ENCODE measurements at places on chromosomes 1 and 21.

DNA sequence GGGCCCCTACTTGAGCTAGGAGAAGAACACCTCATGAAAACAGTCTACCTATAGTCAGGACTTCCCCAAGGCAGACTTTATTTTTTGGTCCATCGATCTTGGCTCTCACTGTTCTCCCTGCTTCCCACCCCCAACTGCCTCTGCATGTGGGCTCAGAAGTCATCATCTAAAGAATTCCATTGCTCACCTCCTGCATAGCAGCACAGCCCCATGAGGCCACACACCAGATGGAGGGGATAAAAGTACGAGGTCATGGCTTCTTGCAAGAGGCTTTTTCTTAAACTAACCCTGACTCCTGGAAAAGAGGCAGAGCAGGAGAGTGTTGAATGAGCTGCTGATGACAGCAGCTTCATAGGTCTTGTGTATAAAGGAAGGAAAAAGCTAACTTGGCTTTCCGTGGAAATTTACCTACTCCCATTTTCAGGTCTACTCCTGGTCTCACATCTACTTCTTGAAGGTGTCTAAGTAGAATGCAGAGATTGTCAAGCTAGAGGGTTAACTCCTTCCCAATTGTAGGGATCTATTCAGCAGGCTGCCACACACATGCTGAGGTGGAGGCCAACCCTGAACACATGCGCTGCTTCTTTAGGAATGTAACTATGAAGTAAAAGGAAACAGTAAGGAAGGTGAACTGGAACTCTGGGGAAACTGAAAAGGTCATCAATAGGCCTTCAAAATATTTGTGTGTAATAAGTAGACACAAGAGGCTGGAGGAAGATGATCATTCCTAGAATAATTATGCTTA is 18.7 kb downstream of the WNT2B start:
- no peak for DNase-seq

- DNase-seq = no peak
Observed at GRCh38 chr21:42389449-42389835, 6.4 kb downstream of the TMPRSS3 start.

DNA sequence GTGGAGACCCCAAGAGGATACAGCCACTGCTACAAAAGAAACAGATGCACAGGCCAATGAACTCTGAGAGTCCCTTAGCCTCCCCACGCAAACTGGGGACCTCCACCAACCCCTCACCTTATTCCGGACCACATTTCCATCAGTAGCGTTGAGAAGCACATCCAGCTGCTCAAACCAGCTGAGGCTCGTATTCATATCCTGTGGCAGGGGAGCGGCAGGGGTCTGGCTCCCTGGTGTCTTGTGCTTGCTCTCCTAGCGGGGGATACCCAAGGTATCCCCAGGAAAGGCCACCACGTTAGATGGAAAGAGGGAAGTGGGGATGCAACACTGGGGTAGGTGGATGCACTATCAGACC is 481 bp downstream of the CCDC163 start:
- DNase-seq = no peak

- DNase-seq = no peak
Observed at GRCh38 chr1:160639652-160640051, 7.2 kb downstream of the SLAMF1 start.

DNA sequence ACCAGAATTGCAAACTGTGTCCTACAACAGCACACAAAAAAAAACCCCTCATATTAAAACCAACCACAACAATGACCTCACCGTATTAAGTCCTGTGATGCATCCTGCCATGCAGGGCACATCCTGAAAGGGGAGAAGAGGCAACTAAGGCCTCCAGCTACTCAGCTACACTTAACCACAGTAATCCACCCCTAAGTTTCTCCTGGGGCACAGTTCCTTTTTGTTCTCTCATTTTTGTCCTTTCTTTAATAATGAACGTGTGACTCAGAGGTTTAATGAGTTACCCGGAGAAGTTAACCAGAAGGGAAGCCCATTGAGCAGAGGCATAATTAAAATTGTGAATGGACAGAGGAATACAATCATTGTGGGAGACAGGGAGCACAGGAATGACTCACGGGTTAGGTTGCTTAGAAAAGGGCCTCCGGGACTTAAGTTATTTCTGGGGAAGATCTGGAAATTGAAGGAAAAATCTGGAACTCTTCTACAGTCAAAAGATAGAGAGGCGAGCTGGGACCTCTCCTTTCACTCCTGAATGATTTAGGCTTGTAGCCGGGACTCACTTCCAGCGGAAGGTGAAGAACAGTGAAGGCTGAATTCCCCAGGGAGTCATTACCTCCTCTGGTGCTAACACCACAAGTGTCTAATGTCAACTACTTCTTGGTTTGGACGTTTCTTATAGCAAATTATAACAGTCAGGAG is 36.9 kb upstream of the HIVEP3 start:
- no peak for DNase-seq

All from stimulated activated CD4-positive, alpha-beta T cell treated with anti-CD3 and anti-CD28 coated beads, Interleukin-4, amount 100 ng/mL, for 4 hours (primary cell).